Renal cortex interstitium (tissue), 15 donors: ENCODE measurements at places on chromosomes 3 and 15.

GRCh38 chr3:59306436-59306835 lies 256.6 kb upstream of the CFAP20DC start:
- no peak for DNase-seq

DNA sequence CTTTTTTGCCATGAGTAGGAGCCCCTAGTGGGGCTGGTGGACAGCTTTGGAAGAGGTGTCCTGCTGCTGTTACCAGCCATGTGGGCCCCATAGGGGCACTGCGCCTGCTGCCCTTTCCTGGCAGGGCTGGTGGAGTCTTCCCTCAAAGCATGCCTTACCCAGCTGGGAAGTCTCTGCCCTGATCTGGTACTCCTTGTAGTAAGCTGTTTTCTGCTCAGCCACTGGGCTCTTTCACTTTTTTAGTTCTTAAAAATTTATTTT lies 26.2 kb downstream of the HMCES start:
- DNase-seq, result no peak

DNA sequence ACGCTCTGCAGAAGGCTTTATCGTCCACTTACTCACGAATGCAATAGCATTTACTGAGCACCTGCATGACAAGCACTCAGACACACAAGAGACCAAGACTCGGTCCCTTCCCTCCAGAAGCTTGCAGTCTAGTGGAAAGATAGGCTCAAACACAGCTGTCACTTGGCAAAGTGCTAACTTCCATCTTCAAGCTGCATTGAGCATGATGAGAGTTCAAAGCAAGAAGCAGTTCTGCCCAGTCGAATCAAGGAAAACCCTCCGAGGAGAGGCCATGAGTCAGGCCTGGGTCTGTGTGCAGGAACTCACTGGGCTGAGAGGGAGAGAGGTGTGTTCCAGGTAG lies 51.5 kb downstream of the C3orf20 start:
- no peak for DNase-seq

DNA sequence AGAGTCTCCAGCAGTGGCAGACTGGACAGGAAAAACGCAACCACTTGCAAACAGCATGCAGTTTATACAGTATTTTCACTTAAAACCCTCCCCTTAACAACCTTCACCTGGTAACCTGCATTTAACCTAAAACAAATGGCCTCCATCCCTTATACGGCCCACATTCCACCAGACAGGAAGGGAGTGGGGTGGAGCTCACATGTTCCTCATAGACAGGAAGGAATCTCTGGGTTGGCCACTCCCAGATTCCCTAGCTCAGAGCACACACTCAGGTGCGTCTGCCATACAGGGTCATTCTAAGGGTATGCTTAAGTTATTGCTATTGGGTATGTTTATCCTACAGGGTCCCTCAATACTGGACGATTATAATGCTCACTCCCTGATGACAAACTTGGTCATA lies 16.8 kb upstream of the ABHD2 start:
- DNase-seq, result no peak

DNA sequence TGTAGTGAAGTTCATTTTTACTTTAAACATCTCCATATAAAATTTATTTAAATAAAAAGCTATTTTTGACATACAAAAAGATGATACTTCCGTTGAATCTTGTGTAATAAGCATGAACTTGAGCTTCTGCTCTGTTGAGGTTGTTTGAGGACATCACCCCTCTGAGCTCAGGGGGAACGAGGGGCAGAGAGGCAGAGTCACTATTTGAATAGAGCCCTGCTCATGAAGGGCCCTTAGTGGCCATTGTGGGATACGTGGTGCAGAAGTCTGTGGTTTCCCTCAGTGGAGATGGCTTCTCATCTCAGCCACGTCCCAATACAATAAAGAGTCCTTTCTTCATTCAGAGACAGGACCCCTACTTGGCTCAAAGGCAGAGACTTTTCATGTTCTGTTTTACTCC lies 10.6 kb downstream of the CEMIP start:
- DNase-seq, result no peak

DNA sequence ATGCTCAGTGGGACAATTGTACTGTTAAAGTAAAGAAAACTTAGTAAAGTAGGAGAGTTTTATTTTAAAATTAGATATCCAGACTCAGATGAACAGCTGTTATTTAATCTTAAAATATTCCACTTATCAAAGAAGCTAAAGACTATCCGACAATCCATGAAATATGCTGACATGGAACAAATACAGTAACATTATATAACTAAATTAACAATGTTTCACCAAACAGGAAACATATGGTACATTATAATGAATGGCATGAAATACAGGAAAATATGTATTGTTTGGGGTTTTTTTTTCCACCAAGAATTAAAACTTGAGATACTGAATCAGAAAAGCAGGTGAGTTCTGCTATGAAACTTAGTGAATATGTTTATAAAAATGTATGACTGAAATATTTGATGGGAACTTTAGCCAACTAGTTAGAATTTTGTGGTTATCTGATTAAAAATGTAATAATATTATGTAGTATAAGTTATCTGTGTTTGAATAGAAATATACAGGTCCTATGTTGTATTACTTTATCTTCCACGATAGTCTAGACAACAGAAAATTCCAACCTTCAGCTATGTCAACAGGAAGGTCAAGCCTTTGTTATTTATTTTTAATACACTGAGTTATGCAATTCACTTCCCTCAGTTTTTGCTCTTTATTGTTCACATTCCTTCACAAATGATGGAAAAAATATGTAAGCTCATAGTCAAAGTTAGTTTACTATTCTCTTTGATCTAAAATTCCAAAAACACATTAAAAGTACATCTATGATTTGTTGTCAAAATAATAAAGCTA lies 72.7 kb downstream of the UACA start:
- no peak for DNase-seq

GRCh38 chr3:143421556-143421955 lies 302.0 kb downstream of the CHST2 start:
- DNase-seq, result no peak

DNA sequence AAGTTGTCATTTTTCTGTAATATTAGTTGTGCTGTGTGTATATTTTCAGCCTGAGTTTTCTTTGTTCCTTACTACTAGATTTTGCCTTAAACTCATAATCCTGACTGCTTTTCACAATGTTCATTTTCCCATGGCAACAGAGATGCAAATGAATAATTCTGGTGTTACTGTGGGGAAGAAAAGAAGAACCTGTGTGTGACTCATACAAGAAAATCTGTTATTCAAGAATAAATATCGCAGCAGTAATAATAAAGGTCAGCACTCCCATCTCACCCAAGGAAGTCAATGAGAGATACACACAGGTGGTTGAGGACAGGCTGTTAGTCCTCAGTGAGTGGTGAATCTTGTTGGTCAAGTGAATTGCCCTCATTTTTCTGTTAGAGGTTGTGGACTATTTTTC lies 656.6 kb upstream of the NAALADL2 start:
- DNase-seq, result no peak

DNA sequence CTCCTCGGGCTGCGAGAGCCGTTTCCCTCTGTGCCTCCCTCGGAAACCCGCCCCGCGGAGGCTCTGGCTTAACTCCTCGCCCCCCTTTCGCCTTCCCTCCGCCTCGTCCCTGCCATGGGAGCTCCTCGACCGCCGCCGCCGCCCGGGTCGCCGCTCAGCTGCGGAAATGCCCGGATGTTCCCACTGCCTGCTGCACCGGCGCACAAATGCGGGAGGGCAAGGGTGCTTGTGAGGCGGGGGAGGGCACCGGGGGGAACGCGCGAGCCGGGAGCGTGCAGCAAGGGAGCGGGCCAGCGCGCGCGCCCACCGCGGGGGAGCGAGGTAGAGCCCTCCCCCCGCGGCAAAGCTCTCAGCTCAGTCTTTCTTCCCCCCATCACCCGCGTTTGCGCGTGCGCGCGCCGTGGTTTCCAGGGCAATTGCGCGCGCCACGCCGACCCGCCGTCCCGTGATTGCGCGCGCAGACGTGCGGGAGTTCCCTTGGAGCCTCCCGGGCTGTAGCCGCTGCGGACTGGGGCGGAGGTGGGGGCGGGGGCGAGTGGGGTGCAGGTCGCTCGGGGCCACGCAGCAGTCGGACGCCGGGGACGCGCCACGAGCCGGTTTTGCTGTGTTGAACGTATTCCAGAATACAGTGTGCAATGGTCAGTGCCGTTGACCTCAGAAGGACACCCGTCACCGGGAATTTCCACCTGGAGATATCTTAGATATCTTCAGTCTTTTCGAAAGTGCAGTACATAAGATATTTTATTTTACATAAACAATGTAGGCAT lies at the start of gene DMXL2:
DMXL2 (minus strand) TSS at position 168 of the 767 bp plus-strand sequence. CDS start 226 bp downstream, outside the sequence.
- peak; percentile 81 for DNase-seq

DNA sequence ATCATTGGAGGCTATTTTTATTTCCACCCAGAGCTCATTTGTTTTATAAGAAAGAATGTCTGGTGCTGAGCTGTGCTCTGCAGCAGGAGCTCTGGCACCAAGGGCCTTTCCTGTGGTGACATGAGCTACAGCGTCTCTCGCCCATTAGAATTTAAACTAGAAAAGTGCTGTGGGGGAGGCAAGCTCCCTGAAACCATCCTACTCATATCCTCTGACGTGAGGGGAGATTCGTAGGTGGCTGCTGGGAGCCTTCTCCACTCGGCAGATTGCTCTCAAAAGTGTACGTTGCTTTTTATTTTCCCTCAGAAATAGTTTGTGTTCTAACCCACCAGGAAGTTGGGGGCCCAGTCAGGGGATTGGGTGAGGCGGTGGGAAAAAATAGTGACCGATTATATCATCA lies 76.3 kb upstream of the ARHGEF3 start:
- peak; percentile 59 for DNase-seq

DNA sequence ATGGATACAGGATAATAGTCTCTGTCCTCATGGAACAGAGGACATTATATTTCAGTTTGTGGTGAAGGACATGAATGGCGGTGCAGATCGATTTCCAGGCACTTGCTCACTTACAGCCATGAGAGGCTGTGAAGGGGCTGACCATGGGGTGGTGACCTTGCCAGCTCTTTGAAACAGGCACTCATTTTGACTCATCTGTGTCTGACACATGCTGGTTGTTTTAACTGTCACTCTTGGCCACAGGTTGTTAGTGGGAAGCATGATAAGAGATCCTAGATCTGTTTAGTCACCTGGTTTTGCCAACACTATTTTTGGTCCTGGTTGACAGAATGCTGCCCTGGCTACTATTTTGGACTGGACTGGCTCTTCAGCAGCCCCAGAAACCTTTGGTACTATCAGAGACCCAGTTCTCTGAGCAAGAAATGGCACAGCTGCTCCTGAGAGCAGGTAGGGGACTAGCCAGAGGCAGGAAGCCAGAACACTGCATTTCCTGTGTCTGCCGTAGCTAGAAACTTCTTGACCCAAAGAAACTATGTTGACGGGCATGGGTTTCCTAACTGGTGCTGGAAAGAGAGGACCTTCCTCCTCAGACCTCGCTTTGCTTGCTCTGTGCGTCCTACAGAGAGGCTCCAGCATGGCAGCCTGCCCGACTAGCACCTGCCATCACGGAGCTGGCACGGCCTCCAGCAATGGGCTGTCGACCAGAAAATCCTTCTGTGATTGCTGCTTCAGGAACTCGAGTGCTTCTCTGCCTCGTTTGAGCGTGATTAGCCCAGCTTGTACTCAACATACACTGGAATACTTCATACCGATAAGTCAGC lies 6.3 kb downstream of the PXYLP1 start:
- no peak for DNase-seq

DNA sequence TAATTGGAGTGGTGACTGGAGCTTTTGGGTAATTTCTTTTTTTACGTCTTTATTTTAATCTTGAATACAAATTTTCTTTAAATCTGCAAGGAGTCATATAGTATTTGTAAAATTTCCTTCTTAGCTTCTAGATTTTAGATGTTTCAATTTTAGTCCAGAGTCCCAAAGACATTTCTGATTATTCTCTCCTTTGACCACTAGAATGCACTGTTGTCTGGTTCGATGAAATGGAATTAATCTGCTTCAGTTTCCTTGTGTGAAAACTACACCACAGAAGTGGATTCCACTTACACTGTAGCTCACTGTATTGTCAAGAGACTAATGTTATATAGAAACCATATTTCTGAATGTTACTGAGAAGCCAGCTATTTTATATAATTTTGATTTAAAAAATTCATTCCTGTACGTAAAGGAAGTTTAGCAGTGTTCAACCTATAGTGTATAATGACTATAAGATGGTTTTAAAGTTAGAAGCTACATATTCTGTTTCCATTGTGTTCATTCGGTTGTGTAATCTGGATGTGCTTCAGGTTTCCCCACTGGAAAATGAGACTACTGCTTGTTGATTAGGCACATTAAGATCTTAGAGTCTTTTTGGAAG lies 6.1 kb downstream of the GRAMD1C start:
- peak; percentile 9 for DNase-seq

- DNase-seq, result no peak
These were observed 4.2 kb upstream of the CHL1 start for GRCh38 chr3:192215-192929.

DNA sequence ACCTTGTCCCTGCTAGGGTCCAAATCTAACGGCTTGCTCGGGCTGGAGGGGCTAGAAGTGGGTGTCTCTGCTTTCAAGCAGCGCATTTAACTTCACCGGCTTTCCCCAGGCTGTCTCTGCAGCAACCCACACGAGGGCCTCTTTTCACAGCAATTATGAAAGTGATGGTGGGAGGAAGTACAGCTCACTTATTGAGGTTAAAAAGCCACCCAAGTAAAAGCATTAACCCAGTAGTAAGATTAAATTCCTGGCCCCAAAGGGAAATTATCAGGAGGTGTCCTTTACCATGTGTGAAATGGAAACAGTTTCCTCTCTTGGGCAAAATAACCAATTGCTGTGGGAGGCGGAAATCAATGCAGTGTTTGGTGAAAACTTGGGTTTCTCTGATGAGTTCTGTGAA lies 41.1 kb downstream of the NGRN start:
- DNase-seq, result no peak

DNA sequence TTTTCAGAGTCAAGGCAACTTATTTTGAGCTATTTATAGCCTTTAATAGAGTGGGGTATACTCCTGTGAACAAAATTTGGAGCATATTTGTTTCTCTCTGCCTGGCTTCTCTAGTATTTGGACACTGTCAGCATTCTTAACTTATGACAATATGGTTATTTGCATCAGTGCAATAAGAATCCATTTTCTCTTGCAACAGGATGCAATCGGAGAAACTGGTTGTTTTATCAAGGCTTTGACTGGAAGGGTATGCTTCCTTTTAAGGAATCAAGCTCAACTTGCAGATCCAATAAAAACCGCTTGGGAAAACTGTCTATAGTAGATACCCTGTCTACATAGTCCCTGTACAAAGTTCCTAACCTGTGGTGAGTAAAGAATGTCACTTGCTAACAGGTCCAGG lies 106.7 kb downstream of the DPH6 start:
- no peak for DNase-seq

DNA sequence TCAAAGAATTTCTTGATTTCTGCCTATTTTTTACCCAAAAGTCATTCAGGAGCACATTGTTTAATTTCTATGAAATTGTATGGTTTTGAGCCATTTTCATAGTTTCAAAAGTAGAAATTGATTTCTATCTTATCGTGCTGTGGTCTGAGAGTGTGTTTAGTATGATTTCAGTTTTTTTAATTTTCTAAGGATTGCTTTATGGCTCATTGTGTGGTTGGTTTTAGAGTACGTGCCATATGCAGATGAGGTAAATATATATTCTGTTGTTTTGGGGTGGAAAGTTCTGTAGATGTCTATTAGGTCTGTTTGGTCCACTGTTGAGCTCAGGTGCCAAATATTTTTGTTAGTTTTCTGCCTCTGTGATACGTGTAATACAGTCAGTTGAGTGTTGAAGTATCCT lies 487.1 kb upstream of the CBLB start:
- no peak for DNase-seq

- no peak for DNase-seq
These were observed 6.2 kb upstream of the ATP13A4 start for GRCh38 chr3:193560870-193561269.
